ENCODE measurements at places on chromosomes 2 and 18.
A peak's percentile ranks its signal among the peaks of the same experiment; 100 is the strongest.

DNA sequence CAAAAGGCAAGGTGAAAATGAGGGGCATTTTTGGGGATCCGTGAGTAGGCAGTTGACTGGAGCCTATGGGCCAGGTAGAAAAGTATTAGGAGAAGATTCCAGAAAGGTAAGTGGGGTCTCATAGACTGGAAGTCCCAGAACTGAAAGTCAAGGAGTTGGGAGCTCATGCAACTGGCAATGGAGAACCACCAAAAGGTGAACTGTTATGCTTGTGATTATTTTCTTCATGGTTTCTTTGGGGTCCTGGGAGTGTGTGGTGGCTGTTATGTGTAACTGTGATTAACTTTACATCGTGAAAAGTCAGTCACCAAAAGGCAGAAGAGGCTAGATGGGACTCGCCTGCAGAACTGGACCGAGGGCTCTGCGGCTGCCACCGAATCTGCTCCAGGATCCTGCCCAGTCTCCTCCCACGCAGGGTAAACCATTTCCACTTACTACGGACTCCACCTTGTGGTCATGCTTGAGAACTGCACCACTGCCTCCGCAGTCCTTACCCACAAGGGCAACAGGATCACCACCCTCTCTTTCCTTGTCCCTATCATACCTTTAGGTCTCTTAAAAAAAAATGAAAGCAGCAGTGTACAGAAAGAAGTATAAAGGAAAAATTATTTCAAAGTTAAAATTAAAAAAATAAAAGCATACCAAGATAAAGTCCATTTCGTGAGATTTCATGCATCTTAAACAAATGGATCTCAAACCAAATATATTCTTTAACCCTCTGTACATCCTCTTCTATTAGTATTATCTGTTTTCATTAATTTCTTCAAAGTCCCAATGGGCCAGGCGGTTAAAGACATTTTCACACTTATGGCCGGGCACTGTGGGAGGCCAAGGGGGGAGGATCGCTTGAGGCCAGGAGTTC, 15.6 kb upstream of the CEP68 start:
- peak; percentile 90 for DNase-seq

- no peak for DNase-seq
These were observed 26.6 kb downstream of the LPIN2 start for GRCh38 chr18:2986150-2986865.

GRCh38 chr18:55287935-55288868, 299.8 kb downstream of the TCF4 start:
- no peak for DNase-seq

- DNase-seq, result no peak
These were observed 2.2 kb upstream of the ACADL start for GRCh38 chr2:210227290-210228088.

- DNase-seq, result no peak
These were observed 6.1 kb downstream of the PLEK start for GRCh38 chr2:68371138-68371537.

DNA sequence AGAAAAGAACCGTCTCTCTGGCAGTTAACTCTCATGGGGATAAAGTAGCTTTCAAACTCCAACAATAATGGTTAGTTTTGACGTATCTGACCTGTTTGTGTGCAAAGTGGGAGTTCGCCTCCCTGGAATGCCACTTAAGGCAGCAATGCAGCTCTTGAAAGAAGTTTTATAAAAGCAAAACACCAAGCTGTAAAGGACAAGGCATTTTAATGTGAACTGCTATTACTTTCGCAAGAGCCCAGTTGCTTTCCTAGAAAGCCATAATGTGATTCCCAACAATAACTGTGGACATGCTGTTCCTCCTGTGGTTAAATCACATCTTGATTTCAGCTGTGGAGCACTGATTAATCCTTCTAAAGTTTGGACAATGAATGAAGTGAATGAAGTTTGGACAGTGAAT, 303.7 kb downstream of the PTPRM start:
- DNase-seq, result no peak

- DNase-seq, result no peak
These were observed 245.8 kb downstream of the ZEB2 start for GRCh38 chr2:144274131-144274530.
